Esophagus muscularis mucosa (tissue), 4 donors: ENCODE measurements at places on chromosomes 13 and 19. TPM values are rescaled to one million over a fixed set of nuclear protein-coding genes. Genes with fewer than 3 reads are reported as not detected.

DNA sequence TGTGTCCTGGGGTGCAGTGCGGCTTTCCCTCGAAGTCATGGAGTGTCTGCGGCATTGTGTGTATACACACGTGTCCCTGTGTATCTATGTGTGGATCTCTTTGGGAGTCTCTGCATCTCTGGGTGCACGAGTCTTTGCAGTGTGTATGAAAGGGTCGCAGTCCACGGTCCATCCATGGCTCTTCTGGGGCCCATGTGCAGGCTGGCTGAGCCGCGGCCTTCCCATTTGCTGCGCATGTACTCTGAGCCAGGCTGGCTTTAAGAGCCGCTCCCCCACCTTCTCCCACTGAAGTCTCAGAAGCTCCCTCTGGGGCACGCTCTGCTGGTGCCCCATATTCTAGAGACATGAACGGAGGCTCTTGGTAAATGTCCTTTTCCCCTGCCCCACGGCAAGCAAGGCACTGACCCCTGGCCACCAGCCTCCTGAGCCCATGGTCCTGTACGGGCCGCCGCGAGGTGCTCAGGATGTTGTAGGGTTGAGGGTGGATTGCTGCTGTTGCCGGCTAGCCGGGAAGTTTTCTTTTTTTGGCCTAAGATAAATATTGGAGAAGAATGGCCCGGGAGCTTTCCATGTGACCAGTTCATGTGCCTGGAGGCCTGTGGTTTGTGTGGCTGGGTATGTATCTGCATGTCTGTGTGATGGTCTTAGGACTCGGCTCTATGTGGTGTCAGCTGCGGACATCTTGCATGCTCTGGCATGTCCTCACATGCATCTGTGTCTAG is 31.9 kb downstream of the PAK4 start:
- no peak for DNase-seq

DNA sequence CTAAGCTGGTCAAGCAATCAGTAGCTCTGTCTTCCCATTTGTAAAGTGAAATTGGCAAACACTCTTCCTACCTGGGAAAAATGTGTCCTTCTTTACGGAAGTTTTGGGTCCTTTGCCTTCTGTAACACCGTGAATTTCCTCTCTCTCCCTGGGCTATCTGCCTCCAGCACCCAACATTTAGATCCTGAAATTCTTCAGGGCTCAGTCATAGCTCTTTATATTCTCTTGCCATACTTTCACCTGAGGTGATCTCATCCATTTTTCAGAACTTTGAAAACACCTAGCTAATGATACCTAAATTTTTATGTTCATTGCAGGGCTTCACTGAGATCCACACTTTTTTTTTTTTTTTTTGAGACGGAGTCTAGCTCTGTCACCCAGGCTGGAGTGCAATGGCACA is 1042.2 kb downstream of the DIAPH3 start:
- DNase-seq: no peak

DNA sequence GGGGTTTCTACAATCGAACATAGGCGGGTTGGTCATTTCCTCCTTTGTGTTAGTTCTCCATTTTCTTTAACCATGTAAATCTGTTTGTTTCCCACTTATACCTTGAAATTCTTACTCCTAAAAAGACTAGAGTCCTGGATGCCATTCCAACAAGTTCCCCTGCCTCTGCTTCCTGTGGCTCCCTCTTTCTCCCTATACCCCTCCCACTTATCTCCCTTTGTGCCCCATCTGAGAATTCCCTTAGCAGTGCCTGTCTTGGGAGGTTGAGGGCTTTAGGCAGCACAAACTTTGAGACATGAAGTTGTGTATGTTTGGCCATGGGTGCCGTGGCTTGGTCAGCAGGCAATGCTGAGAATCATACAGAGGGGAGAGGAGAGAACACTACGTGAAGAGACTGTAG is 176.4 kb downstream of the RGCC start:
- DNase-seq: no peak

The EPS8L1 gene
- total RNA-seq: 1.3 TPM
